ENCODE measurements at places on chromosomes 13 and 19.

GRCh38 chr13:44298314-44298713, 75.3 kb upstream of the SERP2 start:
- DNase-seq = no peak

DNA sequence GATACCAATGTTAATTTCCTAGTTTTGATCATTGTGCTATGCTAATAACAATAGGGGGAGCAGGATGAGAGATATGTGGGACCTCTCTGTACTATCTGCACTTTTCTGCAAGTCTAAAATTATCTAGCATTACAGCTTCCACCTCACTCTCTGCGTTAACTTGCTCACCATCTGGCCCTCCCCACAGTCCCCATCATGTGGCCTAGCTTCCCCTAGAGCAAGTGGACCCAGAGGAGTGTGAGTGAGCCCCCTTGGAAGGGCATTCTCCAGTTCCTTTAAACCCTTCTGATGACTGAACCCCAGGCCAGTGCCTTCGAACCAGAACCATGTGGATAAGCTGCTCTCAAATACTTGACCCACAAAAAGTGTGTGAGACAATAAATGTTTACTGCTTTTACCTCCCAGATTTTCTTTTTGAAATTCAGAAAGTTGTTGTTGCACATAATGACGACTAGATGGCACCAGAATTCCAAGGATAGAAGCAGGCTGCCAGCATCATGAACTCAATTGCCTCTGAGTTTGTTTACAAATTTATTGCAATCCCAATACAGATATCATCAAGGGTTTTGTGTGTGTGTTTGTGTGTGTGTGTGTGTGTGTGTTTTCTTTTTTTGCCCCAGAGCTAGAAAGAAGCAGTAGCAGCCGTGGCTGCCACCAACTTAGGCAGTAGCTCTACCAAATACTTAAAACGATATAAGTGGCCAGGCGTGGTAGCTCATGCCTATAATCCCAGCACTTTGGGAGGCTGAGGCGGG, 49.0 kb upstream of the ZNF780A start:
- DNase-seq = no peak

DNA sequence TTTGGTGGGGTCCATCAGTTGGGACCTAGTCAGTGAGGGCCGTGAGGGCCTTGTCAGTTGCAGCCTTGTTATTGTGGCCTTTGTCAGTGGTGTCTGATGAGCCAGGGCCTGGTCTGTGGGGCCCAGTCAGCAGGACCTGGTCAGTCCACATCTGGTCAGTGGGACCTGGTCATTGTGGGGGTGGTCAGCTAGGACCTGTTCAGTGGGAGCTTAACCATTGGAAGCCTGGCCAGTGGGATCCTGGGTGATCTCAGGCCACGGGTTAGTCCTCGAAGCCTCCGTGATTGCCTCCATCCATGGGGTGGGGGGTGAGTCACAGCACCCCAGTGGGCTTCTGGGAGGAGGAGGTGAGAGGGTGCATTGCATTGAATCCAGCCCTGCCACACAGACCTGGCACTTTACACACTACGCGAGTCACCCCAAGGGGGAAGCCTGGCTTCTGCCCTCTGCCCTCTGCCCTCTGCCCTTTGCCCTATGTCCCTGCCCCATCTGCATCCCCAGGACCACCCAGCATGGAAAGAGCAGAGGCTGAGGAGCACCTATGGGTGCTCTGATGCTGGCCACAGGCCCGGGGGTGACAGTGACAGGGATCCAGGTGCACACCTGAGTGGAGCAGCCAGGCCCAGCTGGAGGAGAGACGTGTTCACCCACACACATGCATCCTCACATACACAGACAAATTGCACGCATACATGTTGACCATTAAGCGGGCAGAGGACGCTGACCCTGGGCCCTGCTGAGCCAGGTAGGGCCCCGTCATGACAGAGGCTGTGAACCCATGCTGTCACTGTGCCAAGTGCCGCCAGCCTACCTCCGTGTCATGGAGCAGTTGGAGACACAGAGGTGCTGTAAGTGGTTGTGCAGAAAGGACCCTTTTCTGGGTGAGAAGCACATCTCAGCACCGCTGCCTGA, 59.8 kb upstream of the TPM4 start:
- no peak for DNase-seq

GRCh38 chr19:46823049-46823448, 27.6 kb downstream of the AP2S1 start:
- no peak for DNase-seq

GRCh38 chr13:34750078-34750931, 191.8 kb upstream of the NBEA start:
- peak; percentile 68 for DNase-seq

GRCh38 chr13:32423592-32423991, 4.3 kb downstream of the N4BP2L1 start:
- DNase-seq = no peak

Measured in right forelimb (tissue), 1 donor.